ENCODE measurements at places on chromosomes 2 and 18.

GRCh38 chr2:63598981-63599380, 10.2 kb downstream of the MDH1 start:
- DNase-seq, result no peak

DNA sequence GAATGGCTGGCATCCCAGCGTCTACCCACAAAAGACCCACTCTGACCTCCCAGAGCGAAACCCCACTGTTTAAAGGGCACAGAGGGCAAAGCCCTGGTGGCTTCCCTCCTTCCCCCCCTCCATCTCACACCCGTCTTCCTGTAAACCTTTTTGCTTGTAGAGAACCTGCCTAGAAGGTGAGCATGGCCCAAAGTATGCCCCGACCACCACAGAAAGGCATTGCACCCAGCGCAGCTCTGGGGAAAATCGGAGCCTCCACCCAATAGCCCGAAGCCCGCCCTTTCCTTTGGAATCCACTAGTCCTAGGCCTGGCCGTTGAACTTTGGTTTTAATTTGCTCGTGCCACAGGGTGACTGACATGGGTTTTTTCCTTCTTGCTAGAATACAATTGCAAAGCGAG, 22.6 kb downstream of the DIPK1C start:
- no peak for DNase-seq

DNA sequence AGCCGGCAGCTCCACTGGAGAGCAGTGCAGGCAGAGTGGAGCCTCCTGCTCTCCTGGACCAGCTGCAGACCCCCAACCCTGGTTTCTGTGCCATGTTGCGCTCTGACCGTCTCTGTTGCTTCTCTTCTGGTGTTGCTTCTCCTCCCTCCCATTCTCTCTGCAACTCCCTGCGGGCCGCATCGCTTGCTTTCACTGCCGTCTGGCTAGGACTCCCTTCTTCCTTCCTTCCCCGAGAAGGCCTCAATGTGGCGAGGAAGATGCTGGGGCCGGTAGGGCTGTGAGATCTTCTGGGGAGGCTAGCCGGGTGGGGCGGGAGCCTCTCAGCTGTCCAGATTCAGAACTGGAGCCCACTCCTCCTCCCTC, 6.2 kb downstream of the DNAJB2 start:
- no peak for DNase-seq

- DNase-seq, result no peak
Observed at GRCh38 chr18:13338318-13338717, 119.8 kb downstream of the LDLRAD4 start.

- DNase-seq, result peak; percentile 28
Observed at GRCh38 chr2:236250909-236251579, 13.2 kb downstream of the ASB18 start.

- peak; percentile 79 for DNase-seq
Observed at GRCh38 chr2:149098701-149099100, 60.2 kb downstream of the LYPD6B start.

GRCh38 chr18:47436871-47437270, 185.4 kb upstream of the SKOR2 start:
- DNase-seq, result no peak

- DNase-seq, result no peak
Observed at GRCh38 chr2:168424971-168425370, 31.1 kb upstream of the CERS6 start.

GRCh38 chr2:180999274-180999964, 19.0 kb downstream of the UBE2E3 start:
- DNase-seq, result no peak

- DNase-seq, result no peak
Observed at GRCh38 chr18:75257605-75258004, 47.0 kb downstream of the TSHZ1 start.

DNA sequence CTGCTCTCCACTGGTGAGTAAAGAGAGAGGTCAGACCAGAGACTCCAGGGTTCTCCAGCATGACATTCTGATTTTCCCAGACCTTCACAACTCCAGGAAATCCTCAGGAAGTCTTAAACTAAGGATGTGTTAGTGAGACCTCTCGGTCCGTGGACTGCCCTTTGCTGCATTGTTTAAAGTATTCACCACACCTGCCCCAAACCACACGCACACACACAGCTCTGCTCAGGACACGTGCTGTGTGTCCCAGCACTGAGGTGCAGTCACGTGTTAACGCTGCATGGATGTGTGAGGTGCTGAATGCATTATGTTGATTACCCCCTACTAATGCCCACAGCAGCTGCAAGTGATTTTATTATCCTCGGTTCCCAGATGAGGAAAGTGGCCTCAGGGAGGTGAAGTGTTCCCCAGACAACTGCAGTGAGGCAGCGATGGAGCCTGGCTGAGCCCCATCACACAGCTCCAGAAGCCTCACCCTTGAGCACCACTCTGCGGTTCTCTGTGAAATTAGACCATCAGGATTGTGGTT, 68.4 kb downstream of the TRAPPC12 start:
- no peak for DNase-seq

GRCh38 chr18:47427923-47428637, 176.6 kb upstream of the SKOR2 start:
- DNase-seq, result peak; percentile 61
